ENCODE measurements at places on chromosomes 7 and 10.

GRCh38 chr7:130903358-130903974 lies 169.5 kb upstream of the KLF14 start:
- DNase-seq, result no peak

GRCh38 chr7:64308016-64308270 lies 5.8 kb upstream of the ZNF736 start:
- DNase-seq, result no peak

DNA sequence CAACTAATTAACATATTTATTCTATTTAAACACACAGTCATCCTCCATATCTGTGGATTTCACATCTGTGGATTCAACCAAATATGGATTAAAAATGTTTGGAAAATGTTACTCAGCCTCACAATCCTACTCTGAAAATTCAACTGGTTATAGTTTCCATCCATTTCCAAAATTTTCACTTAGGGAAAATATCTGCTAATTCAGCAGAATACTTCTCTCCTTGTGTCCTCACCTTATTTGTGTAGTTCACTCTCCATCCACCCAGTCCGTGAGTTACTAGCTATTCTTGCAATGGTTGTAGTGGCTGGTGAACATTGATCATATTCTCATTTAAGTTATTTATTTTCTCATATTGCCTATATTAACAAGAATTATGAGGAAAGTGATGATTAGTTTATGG lies 77.6 kb upstream of the PRKCQ start:
- no peak for DNase-seq

DNA sequence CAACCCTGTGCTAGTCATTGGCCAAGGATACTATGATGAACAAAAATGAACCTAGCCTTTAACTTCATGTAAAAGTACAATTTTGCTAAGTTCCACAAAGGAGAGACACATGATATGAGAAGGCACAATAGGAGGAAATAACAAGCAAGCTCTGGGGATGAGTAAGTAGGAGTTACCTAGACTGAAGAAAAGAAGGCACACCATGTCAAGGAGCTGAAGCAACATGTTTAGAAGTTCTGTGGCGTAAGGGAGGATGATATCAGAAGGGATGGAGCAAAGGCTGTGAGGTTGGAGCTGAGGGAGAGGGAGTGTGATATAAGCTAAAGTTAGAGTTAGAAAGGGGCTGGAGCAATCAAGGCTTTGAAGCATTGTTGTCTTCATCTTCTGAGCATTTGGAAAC lies 25.6 kb downstream of the KIFBP start:
- no peak for DNase-seq

DNA sequence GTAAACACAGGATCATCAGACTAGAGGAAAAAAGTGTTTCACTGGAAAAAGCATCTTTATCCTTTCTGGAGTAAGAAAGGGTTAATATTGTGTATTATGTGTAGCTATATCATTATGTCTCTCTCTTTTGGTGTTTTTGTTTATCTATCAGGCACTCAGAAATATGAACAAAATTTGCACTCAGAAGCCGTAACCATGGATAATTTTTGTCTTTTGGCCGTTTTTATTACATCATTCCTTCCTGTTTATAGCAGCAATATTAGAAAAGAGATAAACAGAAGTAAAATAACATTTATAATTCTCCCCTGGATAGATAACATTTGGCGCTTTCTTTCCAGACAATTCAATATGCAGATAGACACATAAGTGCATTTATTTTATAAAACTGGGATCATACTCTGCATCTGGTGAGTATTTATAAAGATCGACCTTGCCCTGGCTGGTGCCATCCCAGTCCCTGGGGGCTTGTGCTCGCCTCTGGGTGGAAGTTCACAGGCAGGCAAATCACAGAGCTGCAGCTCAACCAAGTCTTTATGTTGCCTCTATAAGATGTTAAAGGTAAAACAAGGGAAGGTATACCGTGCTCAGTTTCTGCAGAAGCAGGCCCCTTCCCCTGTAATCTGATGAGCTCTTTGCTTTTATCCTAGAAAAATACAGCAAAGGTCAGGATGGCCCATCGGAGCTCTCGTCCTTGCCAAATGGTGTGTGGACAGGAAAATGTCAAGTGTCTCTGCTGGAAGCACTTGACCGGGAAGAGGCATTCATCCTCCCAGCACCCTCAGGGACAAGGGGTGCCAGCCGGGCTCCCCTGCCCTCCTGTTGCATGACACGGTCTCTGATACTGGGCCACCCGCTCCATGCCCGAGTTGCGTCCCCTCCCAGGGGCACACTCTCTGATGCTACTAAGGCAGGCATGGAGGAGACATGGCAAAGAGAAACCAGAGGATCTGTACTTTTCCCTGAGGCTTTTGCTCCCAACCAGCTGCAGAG lies 43.9 kb downstream of the PYROXD2 start:
- no peak for DNase-seq

DNA sequence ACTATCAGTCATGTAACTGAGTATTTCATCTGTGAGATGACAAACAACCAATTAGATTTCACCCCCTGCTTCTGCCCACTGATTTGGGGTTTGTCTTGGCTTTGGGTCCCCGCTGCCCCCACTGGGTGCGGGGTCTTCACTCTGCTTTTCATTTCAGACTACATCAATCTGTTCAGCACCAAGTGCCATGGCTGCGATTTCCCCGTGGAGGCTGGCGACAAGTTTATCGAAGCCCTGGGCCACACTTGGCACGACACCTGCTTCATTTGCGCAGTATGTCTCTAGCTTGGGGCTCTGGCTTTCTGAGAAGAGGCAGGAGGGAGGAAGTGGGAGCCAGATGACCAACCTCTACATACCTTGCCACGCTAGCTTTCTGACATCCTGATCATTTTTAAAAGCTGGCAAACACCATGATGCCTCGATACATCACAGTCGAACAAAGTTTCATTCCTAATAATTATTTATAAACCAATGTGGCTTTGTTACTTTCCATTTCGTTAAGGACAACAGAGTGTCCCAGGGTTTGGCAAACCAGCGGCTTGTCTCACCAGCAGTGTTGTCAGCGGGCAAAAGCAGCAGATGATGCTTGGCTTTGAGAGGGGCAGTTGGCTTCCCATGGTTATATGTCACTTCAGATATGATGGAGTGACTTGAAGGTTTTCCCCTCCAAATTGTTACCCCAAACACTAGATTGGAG lies 30.3 kb upstream of the BMPR1A start:
- no peak for DNase-seq

DNA sequence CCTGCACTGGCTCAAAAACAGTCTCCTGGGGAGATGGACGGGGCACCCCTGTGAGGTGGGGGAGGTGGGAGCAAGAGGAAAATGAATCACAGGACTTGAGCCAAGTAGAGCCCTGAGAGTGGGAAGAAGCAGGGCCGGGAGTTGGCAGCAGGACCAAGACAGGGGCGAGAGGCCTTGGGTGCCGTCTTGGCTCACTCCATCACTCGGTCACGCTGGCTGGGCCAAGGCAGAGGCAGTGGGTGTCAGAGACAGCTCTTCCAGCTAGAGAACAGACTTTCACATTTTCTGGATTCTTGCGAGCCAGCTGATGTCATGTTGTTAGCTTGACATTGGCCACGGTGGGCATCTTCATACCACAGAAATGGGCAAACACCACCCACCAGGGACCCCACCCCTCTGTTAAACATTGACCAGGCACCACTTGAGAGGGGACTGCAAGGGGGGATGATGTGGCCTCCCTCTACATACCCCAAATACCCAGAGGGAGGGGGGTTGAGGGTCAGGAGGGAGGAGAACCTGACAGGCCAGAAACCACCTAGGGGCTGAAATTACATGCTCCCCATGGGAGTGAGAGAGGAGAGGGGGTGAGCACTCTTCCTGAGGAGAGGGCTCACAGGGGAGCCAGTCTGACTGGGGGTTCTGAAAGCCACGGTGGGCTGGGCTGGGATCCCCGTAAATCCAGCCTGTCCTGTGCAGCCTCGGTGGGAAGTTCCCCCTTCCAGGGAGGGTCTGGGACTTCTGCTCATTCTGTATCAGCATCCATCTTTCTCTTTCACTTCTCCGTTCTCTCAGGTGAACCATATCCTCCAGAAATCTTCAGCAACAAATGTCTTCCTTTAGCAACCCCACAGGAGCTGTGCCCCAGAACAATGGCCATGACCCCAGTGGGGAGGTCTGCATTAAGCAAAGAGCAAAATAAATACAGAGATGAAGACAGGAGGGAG lies 19.6 kb downstream of the CAMK2B start:
- DNase-seq, result no peak

DNA sequence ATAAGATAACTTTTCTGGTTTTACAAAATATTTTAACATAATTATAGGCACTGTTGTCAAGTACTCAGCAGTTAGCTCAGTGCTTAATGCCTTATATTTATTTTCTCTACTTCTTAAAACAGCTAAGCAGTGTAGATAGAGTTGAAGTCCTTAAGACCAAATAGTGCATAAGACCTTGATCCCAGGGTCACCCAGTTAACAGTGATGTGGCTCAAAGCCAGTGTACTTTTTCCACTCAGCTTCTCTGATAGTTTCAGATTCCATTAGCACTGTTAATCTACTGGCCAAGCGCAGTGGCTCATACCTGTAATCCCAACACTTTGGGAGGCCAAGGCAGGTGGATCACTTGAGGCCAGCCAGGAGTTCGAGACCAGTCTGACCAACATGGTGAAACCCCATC lies 60.8 kb upstream of the BAMBI start:
- no peak for DNase-seq

DNA sequence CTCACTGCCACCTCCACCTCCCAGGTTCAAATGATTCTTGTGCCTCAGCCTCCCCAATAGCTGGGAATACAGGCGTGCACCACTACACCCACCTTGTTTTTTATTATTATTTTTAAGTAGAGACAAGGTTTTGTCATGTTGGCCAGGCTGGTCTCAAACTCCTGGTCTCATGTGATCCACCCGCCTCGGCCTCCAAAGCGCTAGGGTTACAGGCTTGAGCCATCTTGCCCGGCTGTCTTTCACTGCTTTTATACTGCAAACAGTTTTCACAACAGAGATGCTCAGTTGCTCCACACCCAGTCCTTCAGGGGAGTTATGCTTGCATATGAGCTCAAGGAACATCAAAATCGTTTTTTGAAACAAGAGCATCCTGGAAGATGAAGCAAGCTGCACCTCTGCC lies 1.3 kb upstream of the PRR15 start:
- no peak for DNase-seq

DNA sequence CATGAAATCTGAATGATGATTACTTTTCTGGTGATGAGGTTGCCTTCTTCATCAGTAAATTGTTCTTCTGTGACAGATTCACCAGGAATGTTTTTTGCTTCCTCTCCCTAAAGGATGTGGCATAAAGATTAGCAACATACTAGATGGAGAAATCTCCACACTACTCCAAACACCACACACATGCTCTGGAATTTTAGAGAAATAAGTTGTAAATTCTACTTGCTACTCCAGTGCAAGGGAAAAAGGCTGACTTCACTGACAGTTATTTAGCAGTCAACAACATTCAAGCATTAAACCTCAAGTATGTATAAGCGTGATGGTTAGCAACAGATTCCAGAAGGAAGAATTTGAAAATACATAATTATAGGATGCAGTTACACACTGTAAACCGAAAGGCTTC lies 137.9 kb upstream of the CCDC6 start:
- DNase-seq, result no peak

DNA sequence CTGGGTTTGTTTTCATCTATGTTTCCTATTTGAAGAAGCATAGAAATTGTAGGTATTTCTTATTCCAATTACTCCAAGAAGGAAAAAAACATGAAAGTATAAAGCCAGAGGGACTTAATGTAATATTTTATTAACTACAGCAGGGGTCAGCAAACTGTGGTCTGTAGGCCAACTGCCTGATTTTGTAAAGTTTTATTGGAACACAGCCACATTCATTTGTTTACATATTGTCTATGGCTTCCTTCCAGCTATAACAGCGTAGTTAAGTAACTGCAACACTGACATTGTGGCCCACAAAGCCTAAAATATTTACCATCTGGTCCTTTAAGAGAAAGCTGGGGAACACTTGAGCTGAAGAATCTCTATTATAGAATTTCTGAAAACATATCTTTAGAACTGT lies 306.2 kb downstream of the BICC1 start:
- DNase-seq, result no peak

- no peak for DNase-seq
Measured at GRCh38 chr7:114930829-114931655, 9.1 kb downstream of the MDFIC start.

GRCh38 chr10:126670056-126670894 lies at the start of gene C10orf90:
TSS of gene C10orf90 (minus strand) at chr10:126670693. CDS start at chr10:126670480, 213 bp downstream.
- no peak for DNase-seq

DNA sequence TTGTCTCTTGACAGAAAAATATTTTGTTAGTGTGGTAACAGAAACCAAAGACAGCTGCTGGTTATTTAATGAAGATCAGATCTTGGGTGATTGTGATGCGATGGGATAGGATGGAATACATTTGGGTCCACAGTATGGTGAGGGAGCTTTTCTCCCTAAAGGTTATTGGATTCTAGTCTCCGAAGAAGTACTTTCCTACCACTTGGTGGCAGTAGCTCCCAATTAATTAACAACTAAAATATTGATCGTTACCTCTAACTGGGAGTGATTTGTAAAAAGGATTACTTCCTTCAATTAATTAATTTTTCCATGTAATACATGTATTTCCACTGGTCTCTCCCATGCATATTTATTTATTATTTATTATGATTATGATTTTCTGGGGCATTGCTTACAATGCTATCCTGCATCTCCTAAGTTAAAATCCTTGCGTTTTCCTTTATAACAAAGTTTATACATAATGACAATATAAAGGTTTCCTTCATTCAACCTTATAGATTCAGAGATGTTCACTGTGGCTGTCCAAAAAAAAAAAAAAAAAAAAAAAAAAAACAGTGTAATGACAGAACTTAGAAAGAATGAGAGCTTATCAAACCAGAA lies 25.6 kb downstream of the TMEM196 start:
- no peak for DNase-seq

DNA sequence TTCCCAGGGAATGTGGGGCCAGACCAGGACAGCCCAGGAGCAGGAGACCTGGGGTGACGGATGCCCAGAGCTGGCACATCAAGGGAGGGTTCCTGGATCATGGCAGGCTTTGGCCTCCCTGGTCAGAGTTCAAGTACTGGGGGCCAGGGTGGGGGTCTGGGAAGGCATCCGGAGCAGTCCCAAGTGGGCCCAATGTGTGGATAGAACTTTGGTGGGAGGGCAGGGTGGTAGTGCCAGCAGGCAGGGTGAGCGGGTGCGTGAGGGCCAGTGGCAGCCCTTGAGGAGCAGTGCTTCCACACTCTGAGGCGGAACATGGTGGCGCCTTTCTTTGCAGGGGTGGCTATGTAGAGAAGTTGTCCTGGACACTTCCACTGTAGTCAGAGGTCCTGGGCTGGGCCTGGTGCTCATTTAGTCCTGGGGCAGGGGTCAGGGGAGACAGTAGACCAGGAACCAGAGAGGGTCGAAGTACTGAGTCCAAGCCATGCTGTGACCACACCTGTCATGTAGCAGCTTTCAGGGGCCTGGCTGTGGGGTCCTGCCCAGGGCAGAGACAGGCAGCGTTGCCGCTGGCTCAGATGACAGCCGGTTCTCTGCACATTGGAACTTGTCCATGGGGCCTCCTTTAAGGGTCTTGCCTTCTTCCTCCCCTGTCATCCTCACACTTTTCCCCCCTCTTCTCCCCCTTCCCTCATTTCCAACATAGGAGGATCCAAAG lies 22.2 kb upstream of the CSGALNACT2 start:
- DNase-seq, result no peak

- DNase-seq, result no peak
Measured at GRCh38 chr7:46754140-46754720, 827.7 kb downstream of the TNS3 start.
